Upper lobe of left lung (tissue), 6 donors: ENCODE measurements at places on chromosomes 1 and 21. TPM values are rescaled to one million over a fixed set of nuclear protein-coding genes. Genes with fewer than 3 reads are reported as not detected.

Gene DLGAP3
- 0.30 TPM for total RNA-seq

- no peaks in the 10 kb centered on the region for H3K27me3 ChIP-seq
- peaks cover 41% of the 10 kb centered on the region for H3K4me1 ChIP-seq
- H3K36me3 ChIP-seq = peaks cover 84% of the 10 kb centered on the region
- H3K27ac ChIP-seq = no peak overlapping the region
- no peak for DNase-seq
Measured at GRCh38 chr21:44090325-44090724, 16.9 kb upstream of the PWP2 start.

- no peaks in the 10 kb centered on the region for H3K36me3 ChIP-seq
- H3K4me3 ChIP-seq = no peak overlapping the region
- H3K4me1 ChIP-seq = no peaks in the 10 kb centered on the region
- no peak for DNase-seq
- H3K27ac ChIP-seq = no peak overlapping the region
- no peaks in the 10 kb centered on the region for H3K27me3 ChIP-seq
Measured at GRCh38 chr1:98932184-98932583, 72.5 kb downstream of the PLPPR5 start.

DNA sequence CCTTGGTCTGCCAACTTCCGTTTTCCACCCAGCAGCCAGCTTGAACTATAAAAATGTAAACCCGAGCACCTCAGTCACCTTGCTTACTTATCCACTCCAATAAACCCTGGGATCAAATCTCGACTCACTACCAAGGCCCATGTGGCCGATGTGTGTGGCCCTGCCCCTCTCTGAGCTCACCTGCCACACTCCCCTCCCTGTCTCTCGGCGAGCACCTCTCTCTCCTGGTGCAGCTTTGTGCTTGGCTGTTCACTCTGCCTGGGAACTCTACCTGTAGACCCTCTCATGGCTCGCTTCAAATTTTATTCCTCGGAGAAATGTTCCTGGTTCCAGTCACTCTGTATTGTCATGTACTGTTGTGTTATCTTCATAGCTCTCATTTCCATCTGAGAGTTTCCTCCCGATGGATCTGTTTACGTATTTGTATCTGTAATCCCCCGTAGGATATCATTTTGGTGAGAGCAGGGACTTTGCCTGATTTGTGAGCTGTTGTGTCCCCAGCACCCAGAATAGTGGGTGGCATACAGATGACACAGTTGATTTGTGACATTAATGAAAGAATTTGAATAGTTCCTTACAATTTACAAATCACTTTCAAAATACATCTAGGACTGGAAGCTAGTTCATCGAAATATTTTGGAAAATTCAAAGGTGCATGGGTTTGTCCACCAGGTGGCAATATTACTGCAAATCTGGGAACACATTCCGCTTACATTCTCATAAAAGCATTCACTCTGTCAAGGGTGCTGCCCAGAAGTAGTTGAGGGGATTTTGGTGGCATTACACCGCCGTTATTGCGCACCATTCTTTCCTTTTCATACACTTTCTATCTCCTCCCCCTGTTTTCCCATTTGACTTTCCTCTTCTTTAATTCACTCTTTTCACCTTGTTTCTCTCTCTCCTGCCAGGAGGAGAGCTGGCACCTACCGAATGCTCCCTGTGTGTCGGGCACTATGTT, 95.3 kb downstream of the ABCA4 start:
- H3K36me3 ChIP-seq = no peaks in the 10 kb centered on the region
- H3K4me3 ChIP-seq = no peak overlapping the region
- no peaks in the 10 kb centered on the region for H3K27me3 ChIP-seq
- DNase-seq = no peak
- H3K4me1 ChIP-seq = peaks cover 9% of the 10 kb centered on the region

GRCh38 chr1:14591600-14591999, 6.9 kb upstream of the KAZN start:
- H3K36me3 ChIP-seq = no peaks in the 10 kb centered on the region
- H3K4me1 ChIP-seq = no peaks in the 10 kb centered on the region
- no peak overlapping the region for H3K27ac ChIP-seq
- no peak for DNase-seq

DNA sequence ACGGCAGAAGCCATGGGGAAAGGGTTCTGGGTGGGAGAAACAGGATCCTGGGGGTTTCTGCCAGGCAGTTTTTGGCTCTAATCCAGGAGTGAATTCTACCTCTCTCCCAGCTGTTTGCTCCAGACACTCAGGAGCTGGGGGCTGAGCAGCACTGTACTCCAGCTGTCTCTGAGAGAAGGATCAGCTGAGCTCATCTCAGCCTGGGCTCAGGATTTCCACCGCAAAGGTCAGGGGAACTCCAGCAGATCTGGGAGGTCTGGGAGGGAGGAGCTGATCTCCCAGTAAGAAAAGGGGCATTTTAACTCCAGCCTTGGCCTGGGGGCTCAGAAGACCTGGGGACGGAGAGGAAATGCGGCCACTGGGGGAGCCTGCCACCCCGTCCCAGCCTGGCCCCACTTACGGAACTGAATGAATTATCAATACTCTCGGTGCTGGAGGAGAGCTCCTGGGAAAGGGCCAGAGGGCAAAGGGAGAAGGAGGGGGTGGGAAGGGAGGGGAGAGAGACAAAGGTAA, 17.3 kb downstream of the PI4KB start:
- H3K27ac ChIP-seq = peak overlapping the region; percentile 16
- H3K27me3 ChIP-seq = no peaks in the 10 kb centered on the region
- peak; percentile 32 for DNase-seq
- H3K36me3 ChIP-seq = peaks cover 38% of the 10 kb centered on the region
- peaks cover 55% of the 10 kb centered on the region for H3K4me1 ChIP-seq
- no peak overlapping the region for H3K4me3 ChIP-seq

DNA sequence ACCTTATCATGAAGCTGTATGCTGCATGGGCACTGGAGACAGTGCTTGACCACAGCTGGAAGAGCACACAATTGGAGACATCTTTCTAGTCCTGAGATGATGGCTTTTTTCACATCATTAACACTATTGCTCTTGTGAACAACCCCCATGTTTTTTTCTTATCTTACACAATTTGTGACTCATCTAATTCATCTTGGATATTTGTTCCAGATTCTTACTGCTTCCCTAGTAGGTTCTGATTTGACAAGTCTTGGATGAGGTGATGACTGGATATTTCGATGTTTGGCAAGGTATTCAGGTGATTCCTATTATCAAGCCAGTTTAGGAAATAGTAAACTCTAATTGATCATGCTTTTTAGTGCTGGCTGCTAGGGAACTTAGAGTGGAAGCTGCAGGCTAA, 23.7 kb downstream of the HLX start:
- no peak for DNase-seq
- H3K36me3 ChIP-seq = no peaks in the 10 kb centered on the region
- no peaks in the 10 kb centered on the region for H3K4me1 ChIP-seq
- no peak overlapping the region for H3K27ac ChIP-seq
- no peak overlapping the region for H3K4me3 ChIP-seq

DNA sequence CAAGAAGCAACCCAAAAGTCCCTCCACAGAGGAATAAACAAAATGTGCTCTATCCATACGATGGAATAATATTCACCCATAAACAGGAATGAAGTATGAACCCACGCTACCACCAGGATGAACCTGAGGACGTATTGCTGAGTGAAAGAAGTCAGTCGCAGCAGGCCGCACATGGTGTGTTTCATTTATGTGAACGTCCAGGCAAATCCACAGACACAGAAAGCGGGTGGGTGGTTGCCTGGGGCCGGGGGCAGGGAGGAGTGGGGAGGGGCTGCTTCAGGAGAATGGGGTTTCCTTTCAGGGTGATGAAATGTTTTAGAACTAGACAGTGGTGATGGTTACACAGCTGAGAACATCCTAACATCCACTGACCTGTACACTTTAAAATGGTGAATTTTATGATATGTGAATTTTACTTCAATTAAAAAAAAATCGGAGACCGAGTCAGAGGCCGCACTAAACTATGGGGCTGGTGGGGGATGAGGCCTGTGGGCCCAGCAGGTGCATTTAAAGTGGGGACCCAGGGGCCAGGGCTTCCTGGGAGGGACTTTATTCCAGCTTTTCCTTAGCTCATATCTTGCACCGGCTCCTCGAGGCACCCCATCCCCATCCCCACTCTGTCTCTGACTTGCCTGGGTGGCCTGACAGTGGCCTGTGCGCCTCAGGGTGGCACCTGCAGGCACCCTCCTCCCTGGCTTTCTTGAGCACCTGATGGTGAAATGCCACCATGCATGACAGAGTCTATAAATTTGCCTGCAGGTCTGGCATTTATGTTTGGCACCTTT, 392.6 kb upstream of the VAMP3 start:
- H3K4me3 ChIP-seq = no peak overlapping the region
- no peaks in the 10 kb centered on the region for H3K36me3 ChIP-seq

- no peaks in the 10 kb centered on the region for H3K27me3 ChIP-seq
- no peak overlapping the region for H3K27ac ChIP-seq
- no peaks in the 10 kb centered on the region for H3K36me3 ChIP-seq
- no peak for DNase-seq
- no peak overlapping the region for H3K4me3 ChIP-seq
Measured at GRCh38 chr1:50822035-50822776, 137.9 kb downstream of the FAF1 start.

GRCh38 chr1:96509951-96510350, 211.6 kb upstream of the PTBP2 start:
- no peak for DNase-seq
- H3K27me3 ChIP-seq = no peaks in the 10 kb centered on the region
- H3K4me3 ChIP-seq = no peak overlapping the region
- no peaks in the 10 kb centered on the region for H3K4me1 ChIP-seq

DNA sequence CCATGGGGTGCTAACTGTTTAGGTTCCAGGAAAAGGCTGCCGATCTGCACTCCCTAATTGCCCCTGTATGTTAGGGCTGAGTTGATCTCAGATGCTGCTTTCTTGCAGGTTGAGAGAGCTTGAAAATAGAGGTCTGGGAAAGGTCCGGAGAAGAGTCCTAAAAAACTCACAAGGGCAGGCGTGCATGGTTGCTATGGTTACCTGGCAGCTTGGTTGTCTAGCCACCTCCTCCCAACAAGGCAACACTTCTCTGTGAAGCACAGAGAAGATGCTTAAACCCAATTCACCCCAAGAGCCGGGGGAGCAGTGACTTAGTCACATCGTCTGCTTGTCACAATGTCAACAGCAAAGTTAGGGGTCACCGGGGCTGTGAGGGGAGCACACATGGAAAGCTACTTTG, 31.0 kb upstream of the LRRC52 start:
- no peaks in the 10 kb centered on the region for H3K4me1 ChIP-seq
- no peak overlapping the region for H3K4me3 ChIP-seq
- H3K27ac ChIP-seq = no peak overlapping the region
- H3K36me3 ChIP-seq = no peaks in the 10 kb centered on the region

GRCh38 chr1:30928171-30928570, 19.6 kb upstream of the SDC3 start:
- no peak for DNase-seq
- no peaks in the 10 kb centered on the region for H3K4me1 ChIP-seq
- H3K27ac ChIP-seq = no peak overlapping the region
- H3K4me3 ChIP-seq = no peak overlapping the region
- H3K27me3 ChIP-seq = no peaks in the 10 kb centered on the region

DNA sequence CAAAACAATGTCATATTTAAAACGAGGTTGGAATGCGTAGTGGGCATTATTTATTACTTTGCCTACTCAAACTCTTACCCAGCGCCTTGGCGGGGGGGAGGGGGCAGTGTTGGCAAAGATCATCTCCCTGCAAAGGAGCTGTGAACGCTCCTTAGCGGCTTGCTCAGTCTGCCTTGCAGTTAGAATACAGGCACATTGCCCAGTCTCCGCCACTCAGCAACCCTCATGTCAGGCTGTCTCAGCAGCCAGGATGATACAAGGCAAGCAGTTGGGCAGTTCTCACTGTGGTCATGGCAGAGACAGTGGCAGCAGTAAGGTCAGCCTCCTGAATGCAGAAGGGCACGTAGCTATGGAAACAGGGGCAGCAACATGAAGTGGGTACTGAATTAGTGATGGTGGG, 170.4 kb upstream of the KCNK2 start:
- no peaks in the 10 kb centered on the region for H3K36me3 ChIP-seq
- H3K27ac ChIP-seq = no peak overlapping the region
- H3K4me3 ChIP-seq = no peak overlapping the region
- no peak for DNase-seq

Gene PERM1
- not detected for total RNA-seq

DNA sequence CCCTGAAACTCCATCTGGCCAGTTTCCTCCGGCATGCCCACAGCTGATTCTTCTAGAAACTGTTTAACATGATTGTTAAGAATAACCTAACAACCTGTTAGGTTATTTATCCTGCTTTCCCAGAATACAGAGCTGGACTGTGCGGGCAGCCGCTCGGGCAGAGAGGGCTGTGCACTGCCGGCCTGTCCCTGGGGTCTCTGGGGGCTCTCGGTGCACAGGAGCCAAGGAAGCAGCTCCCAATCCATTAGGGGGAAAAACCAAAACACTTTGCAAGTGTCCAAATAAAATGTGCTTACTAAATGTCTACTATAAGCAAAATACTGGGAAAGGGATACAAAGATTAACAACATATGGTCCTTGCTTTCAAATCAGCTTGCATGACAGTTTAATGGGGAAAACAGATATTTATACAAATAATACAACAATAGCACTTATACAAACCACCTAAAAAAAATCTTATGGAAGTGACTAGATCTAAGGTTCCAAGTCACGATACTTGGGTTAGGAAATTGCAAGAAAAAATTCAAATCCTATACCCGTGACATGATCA, 50.7 kb downstream of the HLCS start:
- no peak overlapping the region for H3K27ac ChIP-seq
- no peaks in the 10 kb centered on the region for H3K36me3 ChIP-seq
- H3K4me3 ChIP-seq = no peak overlapping the region
- peaks cover 7% of the 10 kb centered on the region for H3K4me1 ChIP-seq
- DNase-seq = peak; percentile 27
- H3K27me3 ChIP-seq = no peaks in the 10 kb centered on the region

Gene KIAA1614
- 6.3 TPM for total RNA-seq

DNA sequence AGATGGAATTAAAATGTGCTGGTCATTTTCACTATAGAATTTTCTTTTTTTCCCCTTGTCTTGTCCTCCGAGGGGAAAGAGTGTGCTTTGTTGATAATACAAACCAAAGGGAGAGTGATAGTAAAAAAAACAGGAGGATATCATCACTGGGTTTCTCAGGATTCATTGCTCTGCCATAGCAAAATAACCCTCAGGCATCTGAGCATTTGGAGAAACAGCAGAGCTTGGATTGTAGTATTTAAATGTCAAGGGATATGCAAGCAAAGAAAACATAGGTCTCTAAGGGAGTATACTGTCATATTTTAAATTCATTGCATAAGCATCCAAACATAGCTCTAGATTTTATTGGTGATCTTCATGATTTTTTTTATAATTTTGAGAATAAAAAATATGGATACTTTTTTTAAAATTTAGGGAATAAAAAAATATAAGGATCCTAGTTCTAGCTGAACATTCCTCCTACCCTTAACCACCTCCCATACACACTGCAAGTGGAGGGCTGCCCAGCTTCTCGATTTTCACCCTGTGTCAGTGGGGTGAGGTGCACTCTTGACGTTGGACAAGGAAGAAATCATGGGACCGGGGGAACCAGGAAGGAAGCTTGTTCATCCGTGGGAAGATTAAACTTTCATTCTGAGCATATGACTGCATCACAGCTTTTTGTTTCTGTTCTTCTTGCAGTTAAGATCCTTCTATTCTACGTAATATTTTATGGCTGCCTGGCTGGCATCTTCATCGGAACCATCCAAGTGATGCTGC, 4.4 kb downstream of the ATP1B1 start:
- H3K4me3 ChIP-seq = peak overlapping the region; percentile 81
- H3K27ac ChIP-seq = peak overlapping the region; percentile 86
- peaks cover 24% of the 10 kb centered on the region for H3K4me1 ChIP-seq
- peaks cover 4% of the 10 kb centered on the region for H3K27me3 ChIP-seq
